ENCODE measurements at places on chromosomes 1 and 21. TPM values are rescaled to one million over a fixed set of nuclear protein-coding genes. Genes with fewer than 3 reads are reported as not detected.

Gene KRTAP12-2
- not detected for total RNA-seq

Gene CDC7
- total RNA-seq, result 1.2 TPM

Gene LYSMD1
- total RNA-seq, result 5.0 TPM

Gene FAM151A
- not detected for total RNA-seq

Gene GJA8
- total RNA-seq, result not detected

Gene PGBD5
- 0.60 TPM for total RNA-seq

Gene LCE3D
- not detected for total RNA-seq

Gene CD160
- not detected for total RNA-seq

Gene DNASE2B
- not detected for total RNA-seq

Gene FCRLB
- 0.44 TPM for total RNA-seq

Gene FMO2
- 0.20 TPM for total RNA-seq

Gene CYP4A22
- total RNA-seq, result not detected

Gene GSTM5
- total RNA-seq, result not detected

Gene KCNK1
- under 0.01 TPM for total RNA-seq

Gene C8A
- total RNA-seq, result not detected

Gene CD53
- total RNA-seq, result not detected

Gene TARDBP
- 59.9 TPM for total RNA-seq

Gene NEK2
- 2.4 TPM for total RNA-seq

Gene RPE65
- total RNA-seq, result not detected

Gene BSND
- not detected for total RNA-seq

Gene SERPINC1
- total RNA-seq, result not detected

Gene FCN3
- total RNA-seq, result not detected
